ENCODE measurements at places on chromosomes 13 and 19.

DNA sequence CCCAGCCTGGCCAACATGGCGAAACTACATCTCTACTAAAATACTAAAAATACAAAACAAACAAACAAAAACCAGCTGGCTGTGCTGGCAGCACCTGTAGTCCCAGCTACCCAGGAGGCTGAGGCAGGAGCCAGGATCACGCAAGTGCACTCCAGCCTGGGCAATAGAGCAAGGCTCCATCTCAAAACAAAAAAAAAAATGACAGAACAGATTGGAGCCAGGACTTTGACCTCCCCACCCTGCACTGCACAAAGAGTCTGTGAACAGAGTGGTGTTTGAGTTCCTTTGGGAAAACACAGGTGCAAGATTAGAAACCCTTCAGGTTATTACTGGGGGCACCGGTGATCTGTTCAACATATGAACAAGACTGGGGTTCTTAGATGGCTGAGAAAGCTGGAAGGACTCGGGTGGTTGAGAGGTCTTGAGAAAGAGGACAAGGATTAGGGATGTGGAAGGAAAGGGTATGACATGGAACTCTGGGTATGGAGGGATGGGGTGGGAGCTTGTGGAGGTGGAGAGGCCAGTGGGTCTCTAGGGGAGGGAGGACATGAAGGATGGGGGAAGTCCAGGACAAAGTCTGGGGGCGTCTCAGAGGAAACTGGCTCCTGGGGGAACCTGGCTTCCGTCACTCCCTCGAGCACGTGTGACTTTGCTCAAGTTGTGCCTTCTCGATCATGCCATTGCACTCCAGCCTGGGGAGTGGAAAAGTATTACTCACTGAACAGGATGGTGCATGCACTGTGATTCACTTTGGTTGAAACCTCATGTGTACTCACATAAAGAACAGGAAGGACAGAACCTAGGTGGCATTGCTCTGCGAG lies 25.9 kb downstream of the RCN3 start:
- H3K4me3 ChIP-seq, result peak overlapping the region; percentile 75
- H3K4me1 ChIP-seq, result peaks cover 39% of the 10 kb centered on the region
- H3K36me3 ChIP-seq, result peaks cover 3% of the 10 kb centered on the region

GRCh38 chr13:105364191-105364590 lies 1171.3 kb downstream of the EFNB2 start:
- H3K36me3 ChIP-seq, result no peaks in the 10 kb centered on the region
- no peak overlapping the region for H3K27ac ChIP-seq
- H3K4me3 ChIP-seq, result no peak overlapping the region
- no peaks in the 10 kb centered on the region for H3K4me1 ChIP-seq
- no peak for DNase-seq
- peaks cover 6% of the 10 kb centered on the region for H3K27me3 ChIP-seq

- no peak overlapping the region for H3K4me3 ChIP-seq
- no peak for DNase-seq
- peaks cover 10% of the 10 kb centered on the region for H3K4me1 ChIP-seq
- H3K27me3 ChIP-seq, result peaks cover 38% of the 10 kb centered on the region
- no peak overlapping the region for H3K27ac ChIP-seq
Measured at GRCh38 chr13:97141564-97142005, 80.5 kb upstream of the MBNL2 start.

DNA sequence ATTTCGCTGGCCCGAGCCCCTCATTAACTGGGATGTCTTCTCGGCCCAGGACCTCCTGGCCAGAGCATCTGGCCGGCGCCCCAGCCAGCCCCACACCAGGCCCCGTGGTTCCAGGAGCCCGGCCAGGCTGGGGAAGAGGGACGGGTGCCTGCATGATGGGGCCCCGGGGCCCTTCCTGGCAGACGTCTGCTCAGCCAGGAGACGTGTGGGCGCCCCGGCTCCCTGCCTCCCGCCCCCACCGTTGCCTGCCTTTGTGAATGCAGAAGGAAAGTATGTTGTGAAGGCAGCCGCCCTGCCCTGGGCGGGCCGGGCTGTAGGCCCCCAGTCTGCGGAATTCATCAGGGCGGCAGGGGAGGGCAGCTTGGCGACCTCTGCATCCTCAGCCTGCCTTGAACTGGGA lies 4.4 kb upstream of the COMP start:
- DNase-seq, result no peak
- peaks cover 50% of the 10 kb centered on the region for H3K27me3 ChIP-seq
- H3K36me3 ChIP-seq, result peaks cover 5% of the 10 kb centered on the region
- no peak overlapping the region for H3K27ac ChIP-seq

- H3K27me3 ChIP-seq, result no peaks in the 10 kb centered on the region
- H3K4me3 ChIP-seq, result no peak overlapping the region
- no peak overlapping the region for H3K27ac ChIP-seq
- DNase-seq, result no peak
Measured at GRCh38 chr13:34410678-34411077, 531.4 kb upstream of the NBEA start.

GRCh38 chr13:107625648-107626047 lies 589.7 kb downstream of the LIG4 start:
- H3K4me3 ChIP-seq, result no peak overlapping the region
- no peaks in the 10 kb centered on the region for H3K36me3 ChIP-seq
- no peak overlapping the region for H3K27ac ChIP-seq
- no peaks in the 10 kb centered on the region for H3K4me1 ChIP-seq

DNA sequence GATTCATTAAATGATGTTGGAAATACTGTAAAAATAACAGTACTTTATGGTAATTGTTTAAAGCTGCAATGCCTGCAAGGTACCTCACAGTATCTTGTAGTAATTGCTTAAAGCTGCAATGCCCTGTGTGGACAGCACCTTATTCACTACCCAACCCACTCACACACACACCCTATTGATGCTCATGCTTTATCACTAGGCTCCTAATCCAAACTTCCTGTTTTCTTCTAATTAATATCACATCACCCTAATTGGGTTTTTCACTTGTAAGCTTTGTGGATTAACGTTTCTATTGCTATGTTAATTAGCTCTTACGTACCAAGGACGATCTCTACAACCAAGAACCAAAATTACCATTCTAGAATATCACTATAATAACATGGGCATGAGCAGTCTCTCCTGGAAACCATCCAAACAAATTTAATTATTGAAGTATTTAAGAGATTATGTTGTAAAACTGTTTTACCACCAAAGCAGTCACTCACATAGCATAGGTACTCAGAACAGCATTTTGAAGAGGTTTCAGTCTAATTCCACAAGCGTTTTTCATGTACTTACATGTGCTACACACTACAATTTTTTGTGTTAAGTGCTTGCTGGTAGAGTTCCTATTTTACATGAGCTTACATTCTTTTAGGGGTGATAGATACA lies 303.8 kb downstream of the PCDH9 start:
- no peaks in the 10 kb centered on the region for H3K27me3 ChIP-seq
- DNase-seq, result no peak
- no peaks in the 10 kb centered on the region for H3K4me1 ChIP-seq
- no peaks in the 10 kb centered on the region for H3K36me3 ChIP-seq

DNA sequence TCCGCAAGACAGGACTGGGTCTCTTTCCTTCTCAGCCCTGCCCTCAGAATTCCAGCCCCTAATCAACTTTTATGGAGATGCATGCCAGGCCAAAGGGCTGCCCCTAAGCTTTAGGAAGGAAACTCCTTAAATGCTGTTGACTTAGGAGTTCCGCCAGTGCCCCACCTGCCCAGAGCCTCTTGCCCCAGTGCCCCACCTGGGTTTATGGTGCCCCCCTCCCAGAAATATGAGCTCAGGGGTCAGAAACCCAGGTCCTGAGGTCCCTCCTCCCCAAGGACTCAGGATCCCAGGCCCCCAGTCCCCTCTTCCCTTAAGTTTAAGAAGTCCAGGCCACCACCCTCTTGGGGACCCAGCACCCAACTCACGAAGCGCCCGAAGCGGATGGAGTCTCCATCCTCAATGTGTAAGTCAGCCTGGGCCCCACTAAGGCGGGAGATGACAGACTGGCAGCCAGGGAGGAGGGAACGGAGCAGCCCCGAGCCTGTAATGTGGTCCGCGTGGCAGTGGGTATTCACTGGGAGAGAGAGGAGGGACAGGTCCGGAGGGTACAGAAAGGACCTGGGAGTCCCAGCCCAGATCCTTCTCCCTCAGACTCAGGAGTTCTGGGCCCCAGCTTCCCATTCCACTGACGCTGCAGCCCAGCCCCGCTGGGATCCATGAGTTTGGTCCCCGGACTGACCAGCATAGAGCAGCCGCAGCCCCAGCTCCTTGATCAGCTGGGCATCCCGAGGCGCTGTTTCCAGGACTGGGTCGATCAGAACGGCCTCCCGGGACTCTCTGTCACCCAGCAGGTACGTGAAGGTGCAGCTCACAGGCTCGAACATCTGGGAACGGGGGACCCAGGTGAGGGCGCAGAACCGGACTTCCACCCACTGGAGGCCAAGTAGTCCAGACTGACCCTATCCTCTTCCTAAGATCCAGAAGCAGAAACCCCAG lies 897 bp downstream of the ETHE1 start:
- peaks cover 27% of the 10 kb centered on the region for H3K4me1 ChIP-seq
- no peaks in the 10 kb centered on the region for H3K36me3 ChIP-seq
- H3K27ac ChIP-seq, result peak overlapping the region; percentile 91
- H3K27me3 ChIP-seq, result no peaks in the 10 kb centered on the region
